ENCODE measurements at places on chromosomes 4 and X.

DNA sequence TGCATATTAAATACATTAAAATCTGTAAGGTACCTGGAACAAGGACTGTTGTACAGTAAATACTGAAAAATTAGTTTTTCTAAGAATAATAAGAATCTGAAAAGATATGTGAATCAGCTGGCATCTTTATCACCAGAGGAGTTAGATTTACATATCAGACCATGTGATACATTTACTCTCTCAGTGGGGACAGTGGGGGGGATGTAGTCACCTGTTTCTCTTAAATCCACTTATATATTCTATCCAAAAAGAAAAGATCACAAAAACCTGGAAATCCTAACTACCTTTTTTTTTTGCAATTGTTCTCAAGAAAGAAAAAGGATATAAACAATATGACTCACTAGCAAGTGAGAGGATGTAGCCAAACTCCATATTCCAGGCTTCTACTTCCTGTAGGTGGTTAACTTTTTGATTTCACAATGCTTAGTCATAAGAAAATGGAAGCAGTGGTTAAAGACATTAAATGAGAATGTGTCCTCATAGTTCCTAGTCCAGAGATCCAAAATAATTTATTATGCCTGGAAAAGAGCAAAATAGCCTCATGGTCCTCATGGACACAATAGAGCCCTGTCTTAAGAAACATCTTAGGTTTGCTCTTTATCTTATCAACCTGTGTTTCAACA is 22.5 kb upstream of the MYOZ2 start:
- DNase-seq = no peak

DNA sequence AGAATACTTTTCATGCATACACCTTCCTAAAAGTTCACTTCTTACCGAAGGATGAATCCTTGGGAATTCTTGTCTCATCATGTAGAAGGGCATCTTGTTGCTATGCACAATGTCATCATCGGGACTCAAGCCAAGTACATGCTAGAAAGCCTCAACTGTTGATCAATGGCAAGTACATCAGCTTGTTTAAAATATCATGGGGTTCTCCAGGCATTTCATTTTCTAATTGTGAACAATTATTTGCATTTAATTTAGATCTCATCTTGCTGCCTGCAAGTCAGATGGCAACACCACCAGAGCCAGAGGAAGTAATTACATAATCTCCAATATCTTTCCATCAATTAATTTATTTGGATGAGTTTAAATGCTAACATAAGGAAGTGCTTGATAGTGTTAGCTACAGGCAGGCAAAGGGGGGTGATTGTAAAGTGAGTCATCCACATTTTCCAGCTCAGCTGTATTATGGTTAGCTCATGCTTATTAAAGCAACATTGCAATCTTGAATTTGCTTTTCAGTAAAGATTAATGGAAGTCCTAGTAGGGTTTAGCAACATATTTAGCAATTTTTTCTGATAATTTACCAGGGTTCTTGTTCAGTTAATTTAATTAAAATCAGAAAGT is 356.5 kb downstream of the CBLL2 start:
- DNase-seq = peak; percentile 6

GRCh38 chr4:101135371-101136010 is 211.8 kb downstream of the PPP3CA start:
- no peak for DNase-seq

DNA sequence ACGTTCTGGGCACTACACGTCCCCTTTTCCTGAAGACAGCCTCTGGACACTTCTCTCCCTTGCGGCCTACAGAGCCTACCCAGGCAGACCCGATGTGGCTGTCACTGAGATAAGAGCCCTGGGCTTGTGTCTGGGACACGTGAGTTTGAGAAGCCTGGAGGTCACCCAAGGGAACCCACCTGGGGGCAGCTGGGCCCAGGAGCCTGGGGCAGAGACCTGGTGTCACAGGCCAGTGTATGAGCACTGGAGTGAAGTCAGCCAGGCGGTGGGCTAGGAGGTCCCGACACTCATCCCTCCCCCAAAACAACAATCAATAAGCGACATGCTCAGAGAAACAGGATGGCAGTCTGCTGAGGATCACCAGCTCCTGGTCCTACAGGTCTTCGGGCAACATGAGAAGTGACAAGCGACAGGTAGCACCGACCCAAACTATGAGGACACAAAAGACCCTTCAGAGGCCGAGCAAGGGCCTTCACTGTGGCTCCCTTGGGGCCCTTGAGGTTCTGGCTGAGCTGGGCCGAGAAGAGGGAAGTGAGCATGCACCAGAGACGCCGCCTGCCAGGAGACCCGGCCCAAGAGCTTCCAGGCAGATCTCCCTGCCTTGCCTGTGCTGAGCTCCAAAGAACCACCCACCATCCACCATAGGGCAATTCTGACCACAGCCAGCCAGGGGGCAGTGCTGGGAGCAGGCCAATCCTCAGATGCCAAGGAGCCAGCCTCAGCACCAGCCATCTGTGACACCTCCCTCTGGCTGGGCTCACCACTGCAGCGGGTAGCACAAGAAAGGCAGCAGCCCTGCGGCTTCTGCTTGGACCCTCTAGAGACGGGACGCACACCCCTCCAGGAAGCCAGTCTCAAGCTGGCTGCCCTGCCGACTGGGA is 11.0 kb upstream of the DUSP9 start:
- DNase-seq = peak; percentile 60

DNA sequence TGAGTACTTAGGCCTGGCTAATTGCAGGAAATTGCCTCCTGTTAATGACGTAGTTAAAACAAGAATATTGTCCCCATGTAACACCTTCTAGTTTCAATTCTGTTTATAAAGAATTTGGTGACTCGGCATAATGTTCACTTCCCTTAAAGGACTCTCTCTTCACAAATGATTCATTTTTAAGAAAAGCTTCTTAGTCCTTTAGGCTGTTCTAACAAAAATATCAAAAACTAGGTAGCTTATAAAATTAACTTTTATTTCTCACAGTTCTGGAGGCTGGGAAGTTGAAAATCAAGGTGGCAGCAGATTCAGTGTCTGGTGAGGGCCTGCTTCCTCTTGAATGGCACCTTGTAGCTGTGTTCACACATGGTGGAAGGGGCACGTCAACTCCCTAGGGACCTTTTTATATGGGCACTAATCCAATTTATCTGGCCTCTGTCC is 23.8 kb downstream of the COL25A1 start:
- no peak for DNase-seq

DNA sequence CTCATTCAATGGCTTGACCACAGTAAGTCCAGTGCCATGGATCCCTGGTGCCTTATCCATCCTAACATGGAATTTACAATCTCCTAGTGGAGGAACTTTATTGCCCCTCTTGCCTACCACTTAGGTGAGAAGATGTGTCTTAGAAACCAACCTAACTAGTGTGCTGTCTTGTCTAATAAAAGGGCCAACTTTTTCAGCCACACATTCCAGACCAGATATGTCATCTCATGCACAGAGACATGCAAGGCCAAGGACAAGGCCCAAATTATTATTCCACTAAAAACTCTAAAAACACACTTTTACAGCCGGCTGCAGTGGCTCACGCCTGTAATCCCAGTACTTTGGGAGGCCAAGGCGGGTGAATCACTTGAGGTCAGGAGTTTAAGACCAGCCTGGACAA is 10.6 kb upstream of the PRDX4 start:
- DNase-seq = no peak

- no peak for DNase-seq
These were observed 162.4 kb upstream of the GPRIN3 start for GRCh38 chr4:89469930-89470375.

DNA sequence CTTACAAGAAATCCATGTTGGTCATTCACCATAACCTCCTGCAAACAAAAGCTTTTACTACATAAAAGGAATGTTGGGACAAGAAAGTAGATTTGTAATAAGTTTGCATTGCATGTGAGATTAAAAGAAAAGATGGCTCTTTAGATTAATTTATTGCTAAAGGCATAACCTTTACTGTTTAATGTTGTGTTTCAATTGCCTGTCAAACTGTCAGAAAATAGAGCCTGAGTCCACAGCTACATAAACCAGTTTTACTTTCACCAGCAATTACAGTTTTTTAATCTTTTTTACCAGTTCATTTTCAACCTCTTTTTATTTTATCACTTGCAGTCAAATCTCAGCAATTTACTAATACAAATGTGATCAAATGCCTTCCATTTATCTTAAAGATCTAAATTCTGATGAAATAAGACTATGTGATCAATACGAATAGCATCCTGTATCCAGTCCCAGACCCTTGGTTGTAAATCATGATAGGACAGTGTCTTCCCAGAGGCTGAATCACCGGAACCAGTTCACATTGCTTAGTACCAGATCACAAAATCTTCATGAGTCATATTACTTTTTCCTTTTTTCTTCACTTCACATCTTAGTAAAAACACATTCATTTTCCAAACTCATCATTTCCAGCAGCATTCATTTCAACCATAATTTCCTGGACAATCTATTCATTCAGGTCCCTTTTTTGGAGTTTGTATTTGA is 95.4 kb upstream of the FRG1 start:
- no peak for DNase-seq

DNA sequence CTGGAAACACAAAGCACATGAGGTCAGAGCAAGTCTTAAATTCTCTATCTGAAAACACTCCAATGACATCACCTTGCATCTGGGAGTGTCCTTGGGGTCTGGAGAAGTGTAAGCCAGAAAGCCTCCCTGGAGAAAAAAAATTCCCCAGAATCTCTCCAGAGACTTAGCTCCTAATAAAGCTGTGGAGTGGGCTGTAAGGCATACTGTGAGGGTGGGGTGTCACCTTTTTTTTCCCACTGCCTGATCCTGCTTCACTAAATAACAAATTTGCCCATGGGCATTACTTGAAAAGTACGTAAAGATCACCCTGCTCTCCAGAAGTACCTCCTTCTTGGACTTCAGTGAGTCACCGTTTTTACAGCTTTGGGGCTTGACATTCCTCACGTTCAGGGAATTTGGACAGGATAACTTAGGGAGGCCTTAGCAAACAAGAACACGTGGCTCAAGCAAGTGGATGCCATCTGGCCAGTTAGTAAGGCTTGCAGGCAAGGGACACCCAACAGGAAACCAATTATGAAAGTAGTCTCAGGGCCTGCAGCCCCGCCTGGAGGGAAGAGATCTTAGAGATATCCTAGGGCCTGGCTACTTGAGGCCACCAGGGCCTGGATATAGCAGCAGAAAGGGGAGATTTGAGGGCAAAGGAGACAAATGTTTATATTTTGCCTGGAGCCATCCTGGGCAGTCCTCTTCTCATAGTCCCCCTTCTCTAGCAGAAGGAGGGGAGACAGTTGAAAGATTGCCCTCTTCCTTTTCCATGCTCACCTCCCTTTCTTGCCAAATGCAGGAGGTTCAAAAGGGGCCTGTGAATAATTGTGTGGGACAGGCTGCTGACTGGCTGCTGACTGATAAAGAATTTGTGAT is 60.1 kb upstream of the PLAC1 start:
- DNase-seq = peak; percentile 60

- DNase-seq = no peak
These were observed 229.8 kb upstream of the TEX13C start for GRCh38 chrX:125089761-125090445.

GRCh38 chrX:139094671-139095592 is 383.4 kb upstream of the FGF13 start:
- no peak for DNase-seq

GRCh38 chr4:8331575-8331955 is 62.0 kb downstream of the HTRA3 start:
- peak; percentile 0 for DNase-seq

DNA sequence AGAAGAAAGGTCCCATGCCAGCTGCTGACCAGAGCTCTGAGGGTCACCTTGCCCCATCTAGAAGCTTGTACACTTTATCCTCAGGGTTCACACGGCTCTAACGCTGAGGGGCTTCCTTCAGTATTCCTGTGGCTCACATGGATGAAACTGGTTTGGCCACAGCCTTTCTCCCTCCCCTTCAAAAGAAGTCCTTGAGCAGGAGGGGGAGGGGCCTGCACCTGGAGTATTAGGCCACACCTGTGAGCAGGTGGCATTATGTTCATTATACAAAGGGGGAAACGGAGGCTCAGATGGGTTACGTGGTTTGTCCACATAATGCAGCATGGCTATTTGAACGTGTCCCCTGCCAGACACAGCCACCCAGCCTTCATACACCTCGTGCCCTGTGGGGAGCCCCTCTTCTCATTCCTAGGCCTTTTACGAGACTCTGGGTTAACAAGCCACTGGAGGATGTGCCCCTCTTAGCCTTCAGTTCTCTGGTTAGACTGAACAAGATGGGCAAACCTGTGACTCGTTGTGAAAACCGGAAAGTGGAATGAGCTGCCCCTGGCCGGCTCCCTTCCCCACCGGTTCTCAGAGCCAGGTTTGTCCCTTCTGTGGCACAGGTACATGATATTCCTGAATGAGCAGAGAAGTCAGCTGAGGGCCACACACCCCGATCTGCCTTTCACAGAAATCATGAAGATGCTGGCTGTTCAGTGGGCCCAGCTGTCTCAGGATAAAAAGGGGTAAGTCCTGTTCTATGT is 27.2 kb upstream of the JAKMIP1 start:
- no peak for DNase-seq

DNA sequence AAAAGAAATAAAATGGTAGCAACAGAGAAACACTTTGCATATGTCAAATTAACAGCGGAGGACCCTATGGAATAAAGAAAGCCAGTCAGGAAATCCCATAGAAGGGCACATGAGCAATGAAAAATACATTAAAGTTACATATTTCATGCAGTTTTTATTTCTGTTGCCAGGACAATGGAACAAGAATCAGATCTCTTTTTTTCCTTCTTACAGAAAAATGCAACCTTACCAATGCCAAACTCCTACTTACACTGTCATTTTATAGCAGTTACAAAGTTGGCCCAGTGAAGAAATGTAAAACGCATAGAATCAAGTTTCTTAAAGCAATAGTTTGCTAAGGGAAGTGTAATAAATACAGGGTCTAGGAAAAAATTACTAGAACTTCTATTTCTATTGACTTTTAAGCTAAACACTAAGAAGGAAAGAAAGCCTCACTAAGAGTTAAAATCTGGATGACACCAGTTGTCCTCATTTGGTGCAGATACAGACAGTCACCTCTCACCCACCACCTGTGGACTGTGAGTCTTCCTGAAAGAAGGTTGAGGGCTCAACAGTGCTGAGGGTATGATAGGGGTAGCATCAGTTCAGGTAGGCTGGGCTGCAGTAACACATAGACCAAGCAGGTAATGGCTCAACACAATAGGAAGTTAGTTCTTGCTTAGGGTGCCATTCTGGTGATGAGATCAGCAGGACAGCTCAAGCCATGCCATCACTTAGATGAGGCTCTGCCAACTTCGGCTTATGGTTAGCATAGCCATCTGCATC is 224.6 kb downstream of the ANAPC10 start:
- no peak for DNase-seq

DNA sequence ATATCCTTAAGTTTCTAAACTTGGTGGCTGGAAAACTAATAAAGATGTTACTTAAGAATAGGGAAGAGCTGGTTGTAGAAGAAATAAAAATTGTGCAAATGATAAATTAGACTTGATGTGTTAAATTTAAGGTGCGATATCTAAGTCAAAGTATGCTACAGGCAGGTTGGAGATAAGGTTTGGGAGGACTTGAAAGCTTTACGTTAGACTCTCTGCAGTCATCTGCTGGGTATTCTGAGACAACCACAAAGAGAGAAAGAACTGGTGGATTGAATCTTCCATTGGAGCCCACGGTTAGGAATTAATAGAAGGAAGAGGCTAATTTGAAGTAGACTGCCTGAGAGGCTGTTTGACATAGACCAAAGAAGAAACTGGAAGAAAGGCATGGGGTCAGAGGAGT is 7.9 kb downstream of the SMAD1 start:
- no peak for DNase-seq

GRCh38 chr4:65604515-65604914 is 65.8 kb downstream of the EPHA5 start:
- no peak for DNase-seq

- DNase-seq = no peak
These were observed 187.0 kb downstream of the MID1 start for GRCh38 chrX:10433296-10433965.
